ENCODE measurements at places on chromosomes 3 and 15.

- DNase-seq: no peak
These were observed 571.9 kb upstream of the CBLB start for GRCh38 chr3:106440672-106441071.

GRCh38 chr3:73255609-73256029 lies 194.2 kb downstream of the EBLN2 start:
- peak; percentile 92 for DNase-seq

DNA sequence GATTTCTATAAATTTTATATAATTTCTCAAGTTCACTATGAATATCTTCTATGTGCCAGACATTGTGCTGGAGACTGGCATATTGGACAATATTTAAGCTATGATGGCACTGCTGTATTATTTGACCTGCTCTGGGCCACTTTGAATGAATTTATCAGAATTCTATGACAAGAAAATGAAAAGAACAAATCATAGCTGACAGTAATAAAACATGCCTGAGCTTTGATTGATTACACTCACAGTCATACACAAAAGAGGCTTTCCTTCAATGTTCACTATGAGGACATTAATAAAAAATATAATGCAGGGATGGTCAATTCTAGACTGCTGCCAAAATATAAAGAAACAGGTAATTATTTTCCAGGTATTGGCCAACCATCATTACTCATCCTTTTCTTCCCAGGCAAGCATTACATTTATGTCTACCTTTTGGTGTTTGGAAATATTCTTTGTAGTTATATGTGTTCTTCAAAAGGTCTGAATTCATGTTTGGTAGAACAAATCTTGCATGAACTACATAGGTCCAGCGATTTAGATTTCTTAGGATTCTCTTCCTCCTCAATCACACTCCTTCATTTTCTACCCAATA lies 81.0 kb upstream of the ALCAM start:
- DNase-seq: no peak

GRCh38 chr3:16013568-16013967 lies 160.9 kb upstream of the GALNT15 start:
- DNase-seq: no peak

DNA sequence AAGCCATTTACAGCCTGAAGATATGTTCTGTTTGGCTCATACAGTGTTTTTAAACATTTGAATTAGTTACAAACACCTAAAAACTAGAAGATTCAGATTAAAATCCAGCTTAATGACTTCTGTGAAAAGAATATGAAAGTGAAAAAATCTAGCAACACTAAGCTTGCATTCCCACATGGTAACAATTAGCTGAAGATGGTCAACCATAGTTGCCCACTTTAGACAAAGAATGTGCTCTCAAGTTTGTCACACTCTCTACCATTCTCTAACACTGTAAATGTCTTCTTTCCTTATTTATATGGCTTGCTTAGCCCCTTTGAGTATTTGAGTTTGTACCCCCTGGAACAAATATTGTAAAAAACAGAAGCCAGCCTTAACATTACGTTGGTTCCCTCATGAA lies 32.7 kb downstream of the HDGFL3 start:
- no peak for DNase-seq

DNA sequence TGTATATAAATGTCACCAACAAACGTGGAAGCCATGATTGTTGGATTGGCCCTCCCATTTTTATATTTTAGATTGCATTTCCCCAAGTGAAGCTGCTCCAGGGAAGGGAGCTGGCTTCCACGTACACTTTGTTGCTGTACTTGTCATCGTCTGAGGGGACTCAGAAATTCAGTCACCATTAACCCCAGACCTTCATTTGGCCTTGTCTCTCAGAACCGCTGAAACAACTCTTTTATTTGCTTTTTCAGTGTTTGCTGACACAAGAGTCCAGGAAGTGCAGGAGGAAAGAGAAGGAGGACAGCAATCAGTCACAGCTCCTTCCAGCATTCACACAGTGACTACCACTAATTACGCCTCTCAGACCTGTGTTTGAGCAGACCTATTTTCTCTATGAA lies 276.5 kb downstream of the TBL1XR1 start:
- peak; percentile 65 for DNase-seq
